ENCODE measurements at places on chromosomes 1 and 21.

- DNase-seq, result no peak
Observed at GRCh38 chr1:67427465-67427864, 2.7 kb downstream of the SERBP1 start.

GRCh38 chr1:215079456-215079855, 3.1 kb upstream of the KCNK2 start:
- no peak for DNase-seq

DNA sequence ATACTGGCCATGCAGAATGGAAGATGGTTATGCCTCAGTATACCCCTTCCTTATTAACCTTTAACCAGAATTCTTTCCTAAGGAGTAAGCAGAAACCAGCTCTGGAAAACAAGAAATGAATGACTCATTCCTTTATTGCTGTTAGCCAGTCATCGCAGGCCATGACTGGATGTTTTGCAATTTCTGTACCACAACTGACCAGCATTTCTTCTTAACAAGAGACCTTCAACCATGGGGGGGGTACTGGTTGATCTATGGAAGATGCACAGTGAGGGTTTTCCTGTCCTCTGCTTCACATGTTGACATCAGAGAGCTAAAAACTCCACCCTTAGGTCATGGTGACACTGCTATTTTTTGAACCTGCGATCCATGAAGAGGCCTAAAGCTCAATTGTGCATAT, 28.0 kb upstream of the RNF2 start:
- DNase-seq, result no peak

GRCh38 chr1:53579221-53580008, 120.2 kb downstream of the DMRTB1 start:
- no peak for DNase-seq

GRCh38 chr1:88730132-88730675, 46.1 kb downstream of the PKN2 start:
- peak; percentile 2 for DNase-seq

DNA sequence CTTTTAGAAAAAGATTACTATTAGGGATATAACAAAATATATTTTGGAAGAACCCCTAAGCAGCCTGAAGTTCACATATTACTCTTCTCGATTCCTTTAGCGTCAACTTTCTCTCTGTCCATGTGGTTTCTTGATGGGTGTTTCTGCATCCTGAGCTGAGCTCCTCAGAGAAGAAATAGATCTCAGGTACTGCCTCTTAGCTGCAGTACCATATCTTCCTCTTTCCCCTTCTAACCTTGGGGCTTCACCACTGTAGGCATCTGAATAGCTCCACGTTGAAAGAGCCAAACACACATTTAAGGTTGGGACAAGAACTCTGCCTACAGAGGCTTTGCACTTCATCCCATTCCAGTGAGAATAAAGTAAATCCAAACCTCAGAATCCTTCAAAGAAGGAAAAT, 59.2 kb downstream of the SAMSN1 start:
- DNase-seq, result no peak

GRCh38 chr1:15714406-15715136, 21.5 kb upstream of the SLC25A34 start:
- DNase-seq, result no peak

- no peak for DNase-seq
Observed at GRCh38 chr1:239575113-239575512, 188.7 kb downstream of the CHRM3 start.

DNA sequence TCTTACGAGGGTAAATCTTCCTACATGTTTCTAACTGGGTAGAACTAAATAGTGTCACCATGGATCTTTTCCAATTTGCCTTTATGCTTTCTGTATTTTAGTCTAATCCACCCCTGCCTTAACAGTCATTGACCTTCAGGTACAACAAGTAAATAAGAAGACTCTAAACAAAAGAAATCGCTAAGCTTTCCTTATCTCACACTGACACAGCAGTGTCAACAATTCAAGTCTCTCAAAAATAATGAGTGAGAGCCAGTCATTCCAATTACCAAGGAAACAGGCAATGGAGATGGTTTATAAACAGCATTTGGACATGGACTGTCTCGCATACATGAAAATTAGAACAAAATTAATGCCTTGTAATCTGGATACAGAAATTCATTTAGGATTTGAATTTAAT, 365.8 kb downstream of the VAV3 start:
- DNase-seq, result no peak

- no peak for DNase-seq
Observed at GRCh38 chr21:42959728-42960127, 14.6 kb upstream of the PKNOX1 start.

DNA sequence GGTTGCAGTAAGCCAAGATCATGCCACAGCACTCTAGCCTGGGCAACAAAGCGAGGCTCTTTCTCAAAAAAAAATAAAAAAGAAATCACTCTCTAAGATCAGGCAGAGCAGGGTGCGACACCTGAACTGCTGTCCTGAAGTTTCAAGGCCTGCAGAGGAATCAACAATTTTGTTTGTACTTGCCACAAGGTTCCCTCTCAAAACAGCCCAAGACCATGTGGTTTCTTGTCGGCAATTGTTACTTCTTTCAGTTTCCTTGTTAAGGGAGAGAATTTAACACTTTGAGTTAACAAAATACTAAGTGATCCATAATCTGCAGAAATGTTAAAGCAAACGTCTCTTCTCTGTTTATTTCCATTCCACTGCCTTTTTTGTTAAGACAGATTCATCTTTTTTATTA, 36.5 kb downstream of the MACO1 start:
- no peak for DNase-seq

DNA sequence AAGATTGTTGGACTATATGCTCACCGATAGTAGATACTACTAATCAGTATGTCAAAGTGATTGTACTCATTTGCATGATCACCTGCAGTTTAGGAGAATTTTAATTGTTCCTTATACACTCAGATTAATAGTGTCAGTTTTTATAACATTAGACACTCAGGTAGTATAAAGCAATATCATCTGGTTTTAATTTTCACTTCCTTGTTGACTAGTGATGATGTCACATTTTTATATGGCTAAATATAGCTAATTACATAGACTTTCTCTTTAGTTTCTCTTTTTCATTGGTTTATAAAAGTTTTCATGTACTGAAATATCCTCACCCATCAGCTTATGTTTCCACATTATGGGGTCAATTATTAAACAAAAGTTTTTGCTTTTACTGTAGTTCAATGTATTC, 1332.4 kb upstream of the ADGRL2 start:
- no peak for DNase-seq

- DNase-seq, result no peak
Observed at GRCh38 chr1:53850082-53850673, 12.1 kb upstream of the NDC1 start.

- no peak for DNase-seq
Observed at GRCh38 chr1:232978815-232979214, 28.4 kb downstream of the NTPCR start.

DNA sequence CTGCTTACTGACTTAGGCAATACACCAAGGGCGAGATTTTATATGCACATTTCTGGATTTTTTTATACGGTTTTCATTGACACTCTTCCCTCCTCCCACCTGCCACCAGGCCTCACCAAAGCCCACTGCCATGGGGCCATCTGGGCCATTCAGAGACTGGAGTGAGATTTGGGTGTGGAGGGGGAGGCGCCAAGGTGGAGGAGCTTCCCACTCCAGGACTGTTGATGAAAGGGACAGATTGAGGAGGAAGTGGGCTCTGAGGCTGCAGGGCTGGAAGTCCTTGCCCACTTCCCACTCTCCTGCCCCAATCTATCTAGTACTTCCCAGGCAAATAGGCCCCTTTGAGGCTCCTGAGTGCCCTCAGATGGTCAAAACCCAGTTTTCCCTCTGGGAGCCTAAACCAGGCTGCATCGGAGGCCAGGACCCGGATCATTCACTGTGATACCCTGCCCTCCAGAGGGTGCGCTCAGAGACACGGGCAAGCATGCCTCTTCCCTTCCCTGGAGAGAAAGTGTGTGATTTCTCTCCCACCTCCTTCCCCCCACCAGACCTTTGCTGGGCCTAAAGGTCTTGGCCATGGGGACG, 57.9 kb downstream of the LACTBL1 start:
- DNase-seq, result no peak

DNA sequence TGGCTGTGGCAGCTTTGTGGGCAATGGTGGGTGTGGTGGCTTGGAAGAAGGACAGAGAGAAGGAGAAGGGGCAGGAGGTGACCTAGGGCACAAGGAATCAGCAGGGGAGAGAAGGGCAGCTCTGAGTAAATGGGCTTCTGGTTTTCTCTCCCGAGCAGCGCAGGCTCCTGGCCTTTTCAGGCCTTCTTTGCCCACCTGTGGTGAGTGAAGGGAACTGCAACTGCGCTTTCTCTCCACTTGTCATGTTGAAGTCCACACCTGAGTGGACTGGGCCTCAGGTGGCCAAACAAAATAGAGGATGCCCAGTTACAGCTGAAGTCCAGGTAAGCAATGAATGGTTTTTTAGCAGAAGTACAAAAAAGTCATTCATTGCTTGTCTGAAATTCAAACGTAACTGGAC, 29.4 kb upstream of the KCNA10 start:
- DNase-seq, result peak; percentile 49

GRCh38 chr1:213761845-213762407, 225.8 kb upstream of the PROX1 start:
- DNase-seq, result no peak

DNA sequence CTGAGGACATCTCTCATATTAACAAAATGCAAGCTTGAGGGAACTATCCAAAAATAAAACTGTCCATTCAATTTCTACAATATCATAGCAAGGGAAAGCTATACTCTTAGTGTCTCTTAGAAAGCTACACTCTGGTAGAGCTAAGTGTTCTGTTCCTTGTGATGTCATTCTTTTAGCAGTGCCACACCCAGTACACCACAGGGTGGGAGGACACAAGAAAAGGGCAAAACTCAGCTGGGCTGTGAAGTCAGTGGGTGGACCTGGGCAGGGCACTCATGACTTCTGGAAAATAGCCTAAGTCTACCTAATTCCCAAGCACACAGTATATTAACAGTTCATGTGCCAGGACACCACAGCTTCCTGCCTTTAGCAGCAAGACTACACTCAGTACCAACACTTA, 42.2 kb upstream of the TNFSF4 start:
- DNase-seq, result no peak

GRCh38 chr1:98467586-98467985, 193.9 kb upstream of the SNX7 start:
- DNase-seq, result no peak

GRCh38 chr1:74690364-74690696, 16.7 kb upstream of the ERICH3 start:
- no peak for DNase-seq

DNA sequence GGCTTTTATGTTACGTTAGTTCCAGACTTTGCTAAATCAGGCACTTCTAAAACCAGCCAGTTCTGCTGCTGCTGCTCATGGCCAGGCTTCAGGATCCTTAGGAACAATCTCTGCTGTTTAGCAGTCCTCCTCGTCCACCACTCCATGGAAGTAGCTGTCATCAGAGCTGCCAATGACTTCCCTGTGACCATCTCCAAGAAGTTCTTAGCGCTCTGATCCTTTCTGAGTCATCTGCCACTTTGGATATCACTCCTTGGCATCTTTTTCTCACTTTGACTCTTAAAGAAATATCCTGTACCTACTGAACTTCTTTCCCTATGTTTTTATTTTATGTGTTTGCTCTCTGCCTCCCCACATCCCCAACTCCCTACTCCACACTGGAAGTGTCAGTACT, 14.7 kb upstream of the IRF2BP2 start:
- DNase-seq, result no peak

DNA sequence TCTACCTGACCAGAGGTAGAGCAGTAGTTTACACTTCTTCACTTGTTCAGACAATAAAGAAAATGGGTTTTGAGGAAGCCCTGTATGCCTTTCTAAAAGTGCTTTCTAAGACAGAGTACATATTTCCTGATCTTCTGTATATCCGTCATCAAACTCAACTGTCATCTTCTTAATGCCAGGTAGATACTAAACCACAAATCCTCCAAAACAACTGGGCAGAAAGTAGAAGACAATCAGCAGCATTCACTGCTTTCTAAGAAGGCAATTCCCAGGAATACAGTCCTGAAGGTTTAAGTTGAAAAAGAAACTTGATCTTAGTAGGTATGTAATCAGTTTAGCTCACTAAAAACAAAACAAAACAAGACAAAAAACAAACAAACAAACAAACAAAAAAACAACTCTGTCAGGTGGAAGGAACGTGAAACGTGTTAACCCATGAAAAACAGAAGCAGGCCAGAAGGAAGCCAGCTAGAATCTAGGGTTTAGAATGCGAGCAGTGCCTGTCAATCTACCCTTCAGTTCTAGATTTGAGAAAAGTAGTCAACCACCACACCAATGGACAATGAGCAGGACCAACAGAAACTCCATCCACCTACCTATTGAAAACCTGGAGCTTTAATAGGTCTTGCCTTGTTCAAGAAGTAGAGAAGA, 59.2 kb downstream of the LEPR start:
- DNase-seq, result no peak

DNA sequence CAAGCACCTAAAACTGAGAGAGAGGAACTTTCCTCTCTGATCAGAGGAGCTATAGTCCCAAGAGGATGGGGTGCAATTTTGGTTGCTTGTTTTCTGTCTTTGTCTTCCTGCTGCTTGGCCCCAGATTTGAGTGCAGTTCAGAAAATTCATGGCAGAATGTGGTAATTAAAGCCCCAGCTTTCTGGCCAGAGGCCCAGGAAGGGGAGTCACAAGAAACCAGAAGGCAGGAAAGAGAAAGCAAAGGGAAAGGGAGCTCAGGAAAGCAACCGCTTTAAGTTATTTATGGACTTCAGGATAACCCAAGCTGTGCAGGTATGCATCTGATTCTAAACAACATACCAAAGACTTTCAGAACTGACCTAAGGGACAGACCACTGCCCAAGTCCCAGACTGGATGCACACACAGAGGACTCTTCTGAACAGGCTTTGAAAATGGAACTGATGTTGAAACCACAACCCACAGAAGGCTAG, 88.8 kb downstream of the ST3GAL3 start:
- DNase-seq, result peak; percentile 33

DNA sequence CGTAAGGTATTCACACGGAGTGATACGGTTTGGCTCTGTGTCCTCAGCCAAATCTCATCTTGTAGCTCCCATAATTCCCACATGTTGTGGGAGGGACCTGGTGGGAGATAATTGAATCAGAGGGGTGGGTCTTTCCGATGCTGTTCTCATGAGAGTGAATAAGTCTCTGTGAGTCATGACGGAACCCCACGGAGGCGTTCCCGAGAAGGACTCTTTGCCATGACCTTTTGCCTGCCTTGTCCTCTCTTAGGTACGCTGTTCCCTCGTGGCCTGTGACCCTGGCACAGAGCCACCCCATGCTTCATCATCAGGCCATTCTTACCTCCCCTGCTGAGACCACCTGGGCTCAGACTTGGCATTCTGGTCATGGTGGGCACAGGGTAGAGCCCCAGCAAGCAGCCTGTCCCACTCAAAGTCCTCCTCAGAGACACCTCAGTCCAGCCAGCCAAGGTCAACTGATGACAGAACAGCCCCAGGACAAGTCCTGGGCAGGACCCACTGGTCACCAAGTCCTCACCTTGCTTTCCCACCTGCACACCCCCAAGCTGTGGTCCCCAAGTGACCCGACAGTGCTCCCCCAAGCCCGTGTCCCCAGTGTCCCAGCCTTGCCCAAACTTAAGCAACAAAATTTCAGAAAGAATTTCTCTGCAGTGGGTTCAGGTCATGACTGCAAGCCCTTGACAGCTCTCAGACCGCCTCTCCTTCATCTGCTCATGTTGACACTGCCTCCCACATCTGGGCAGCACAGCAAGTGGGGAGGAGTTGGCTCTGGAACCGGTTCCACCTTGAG, 158.4 kb downstream of the ACTL8 start:
- no peak for DNase-seq

- DNase-seq, result no peak
Observed at GRCh38 chr1:17307329-17307728, 668 bp upstream of the PADI4 start.

GRCh38 chr1:21247892-21248715, 42.2 kb downstream of the ECE1 start:
- DNase-seq, result no peak

All from RPMI8226 (cell line).